ENCODE measurements at places on chromosomes 7 and 10. TPM values are rescaled to one million over a fixed set of nuclear protein-coding genes. Genes with fewer than 3 reads are reported as not detected.
A peak's percentile ranks its signal among the peaks of the same experiment; 100 is the strongest.

- H3K36me3 ChIP-seq = peaks cover 44% of the 10 kb centered on the region
- peak overlapping the region; percentile 93 for H3K27ac ChIP-seq
- peak overlapping the region; percentile 59 for H3K4me3 ChIP-seq
- no peak for DNase-seq
Observed at GRCh38 chr10:122417667-122418066, 36.8 kb upstream of the ARMS2 start.

VIPR2 gene
- 0.26 TPM for total RNA-seq

LRRC4 gene
- total RNA-seq = 0.22 TPM

- DNase-seq = peak; percentile 8
- peak overlapping the region; percentile 41 for H3K27ac ChIP-seq
- peaks cover 60% of the 10 kb centered on the region for H3K4me1 ChIP-seq
- H3K4me3 ChIP-seq = peak overlapping the region; percentile 65
- peaks cover 24% of the 10 kb centered on the region for H3K36me3 ChIP-seq
Observed at GRCh38 chr10:87798082-87798481, 19.9 kb downstream of the ATAD1 start.

RTKN2 gene
- total RNA-seq = 0.44 TPM

- H3K27ac ChIP-seq = no peak overlapping the region
- no peaks in the 10 kb centered on the region for H3K36me3 ChIP-seq
- H3K4me3 ChIP-seq = no peak overlapping the region
Observed at GRCh38 chr10:111565542-111565941, 488.7 kb downstream of the ADRA2A start.

- H3K27ac ChIP-seq = no peak overlapping the region
- peaks cover 9% of the 10 kb centered on the region for H3K27me3 ChIP-seq
- H3K4me1 ChIP-seq = no peaks in the 10 kb centered on the region
- DNase-seq = no peak
- no peak overlapping the region for H3K4me3 ChIP-seq
Observed at GRCh38 chr7:20470726-20471125, 140.0 kb downstream of the ITGB8 start.

DNA sequence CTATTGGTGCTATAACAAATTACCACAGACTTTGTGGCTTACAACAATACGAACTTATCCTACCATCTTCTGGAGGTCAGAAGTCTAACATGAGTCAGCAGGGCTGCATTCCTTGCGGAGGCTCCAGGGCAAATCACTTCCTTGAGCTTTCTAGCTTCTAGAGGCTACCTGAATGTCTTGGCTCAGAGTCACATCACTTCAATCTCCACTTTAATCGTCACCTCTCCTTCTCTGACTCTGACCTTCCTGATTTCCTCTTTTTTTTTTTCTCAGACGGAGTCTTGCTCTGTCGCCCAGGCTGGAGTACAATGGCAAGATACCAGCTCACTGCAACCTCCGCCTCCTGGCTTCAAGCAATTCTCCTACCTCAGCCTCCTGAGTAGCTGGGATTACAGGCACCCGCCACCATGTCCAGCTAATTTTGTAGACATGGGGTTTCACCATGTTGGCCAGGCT is 44.6 kb upstream of the ANAPC16 start:
- peaks cover 4% of the 10 kb centered on the region for H3K4me1 ChIP-seq
- H3K27ac ChIP-seq = peak overlapping the region; percentile 34
- no peak overlapping the region for H3K4me3 ChIP-seq
- no peak for DNase-seq

- peaks cover 10% of the 10 kb centered on the region for H3K27me3 ChIP-seq
- H3K4me3 ChIP-seq = no peak overlapping the region
- H3K27ac ChIP-seq = no peak overlapping the region
- H3K36me3 ChIP-seq = no peaks in the 10 kb centered on the region
- no peak for DNase-seq
Observed at GRCh38 chr7:128347647-128348097, 4.0 kb upstream of the RBM28 start.

PPP1R17 gene
- not detected for total RNA-seq

DNA sequence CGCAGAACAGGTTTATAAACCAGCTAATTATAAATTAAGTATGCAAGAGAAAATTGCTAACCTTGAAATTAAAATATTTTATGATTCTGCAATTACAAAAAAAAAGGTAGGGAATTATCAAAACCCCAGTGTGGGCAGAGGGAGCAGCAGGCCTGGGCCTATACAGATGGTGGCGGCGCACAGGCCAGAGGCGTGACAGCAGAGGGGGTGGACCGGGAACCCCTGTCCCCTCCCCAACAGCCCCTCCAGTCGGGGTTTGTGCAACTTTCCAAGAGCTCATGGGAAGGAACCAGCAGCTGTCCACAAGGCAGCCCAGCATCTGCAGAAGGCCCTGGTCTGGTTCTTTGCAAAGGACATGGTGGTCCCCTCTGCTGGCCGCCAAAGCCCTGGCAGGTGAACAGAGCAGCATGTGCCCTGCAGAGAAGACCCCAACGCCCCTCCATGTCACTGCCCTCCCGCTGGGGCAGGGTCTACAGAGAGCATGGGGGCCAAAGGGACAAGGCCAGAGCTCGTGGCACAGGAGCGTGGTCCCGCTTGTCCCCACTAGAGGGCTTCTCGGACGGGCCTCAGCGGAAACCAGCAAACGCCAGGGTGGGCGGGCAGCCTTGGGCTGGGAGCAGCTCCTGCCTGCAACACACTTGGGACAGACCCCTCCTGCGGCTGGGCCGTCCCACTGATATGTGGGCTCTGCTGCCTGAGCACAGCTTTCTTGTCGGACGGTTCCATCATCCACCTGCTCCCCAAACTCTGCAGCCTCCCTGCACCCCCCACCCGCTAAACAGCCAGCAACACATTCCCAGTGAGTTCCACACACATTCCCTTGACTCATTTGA is 75.1 kb downstream of the EBF3 start:
- peak; percentile 27 for DNase-seq
- H3K27ac ChIP-seq = no peak overlapping the region
- H3K36me3 ChIP-seq = no peaks in the 10 kb centered on the region
- no peaks in the 10 kb centered on the region for H3K27me3 ChIP-seq

PRKAR2B gene
- total RNA-seq = 0.71 TPM
